ENCODE measurements at places on chromosomes 1 and 21. TPM values are rescaled to one million over a fixed set of nuclear protein-coding genes. Genes with fewer than 3 reads are reported as not detected.

The RNU1-3 gene
- total RNA-seq, result 2,189 TPM

The PADI2 gene
- total RNA-seq, result not detected

The S100A1 gene
- total RNA-seq, result not detected

The KCNQ4 gene
- 1.5 TPM for total RNA-seq

The EDN2 gene
- total RNA-seq, result not detected

The WNT3A gene
- not detected for total RNA-seq

The AGT gene
- total RNA-seq, result not detected

The RPE65 gene
- not detected for total RNA-seq

The ALG14 gene
- total RNA-seq, result 2.1 TPM

The RHOC gene
- total RNA-seq, result 48.5 TPM

The C1orf185 gene
- total RNA-seq, result not detected

The CYP4B1 gene
- not detected for total RNA-seq

The MPZ gene
- 3.0 TPM for total RNA-seq

The KRTAP12-2 gene
- not detected for total RNA-seq

The COL6A2 gene
- total RNA-seq, result 2.0 TPM

The NES gene
- total RNA-seq, result 0.05 TPM

The CYP4Z1 gene
- not detected for total RNA-seq

The TMEM50B gene
- 14.4 TPM for total RNA-seq

The ZBTB8B gene
- total RNA-seq, result not detected

The PHGDH gene
- total RNA-seq, result 51.5 TPM

The ACTL8 gene
- not detected for total RNA-seq

The CSMD2 gene
- not detected for total RNA-seq

The SPRR1A gene
- not detected for total RNA-seq

The FMO5 gene
- 0.12 TPM for total RNA-seq

The GLMN gene
- total RNA-seq, result 24.2 TPM

The LINGO4 gene
- not detected for total RNA-seq

The SHCBP1L gene
- total RNA-seq, result not detected

The MATN1 gene
- total RNA-seq, result 0.50 TPM

The BPNT1 gene
- 24.9 TPM for total RNA-seq

The ACBD3 gene
- 23.9 TPM for total RNA-seq

The F3 gene
- 0.07 TPM for total RNA-seq

The CYYR1 gene
- total RNA-seq, result not detected

The SH2D1B gene
- not detected for total RNA-seq

The RAD54L gene
- total RNA-seq, result 59.6 TPM

The PLPPR4 gene
- total RNA-seq, result not detected

The PROK1 gene
- total RNA-seq, result not detected

The SH2D2A gene
- total RNA-seq, result 282 TPM

The KCNE2 gene
- not detected for total RNA-seq

The ERMAP gene
- 3.5 TPM for total RNA-seq

The C4BPA gene
- total RNA-seq, result not detected
